GM23338 (cell line): ENCODE measurements at places on chromosomes 2 and 18.
A peak's percentile ranks its signal among the peaks of the same experiment; 100 is the strongest.

- no peaks in the 10 kb centered on the region for H3K27me3 ChIP-seq
- DNase-seq, result no peak
- no peak overlapping the region for H3K4me3 ChIP-seq
- H3K27ac ChIP-seq, result no peak overlapping the region
- H3K4me1 ChIP-seq, result no peaks in the 10 kb centered on the region
Observed at GRCh38 chr2:55880416-55881143, 43.0 kb downstream of the EFEMP1 start.

DNA sequence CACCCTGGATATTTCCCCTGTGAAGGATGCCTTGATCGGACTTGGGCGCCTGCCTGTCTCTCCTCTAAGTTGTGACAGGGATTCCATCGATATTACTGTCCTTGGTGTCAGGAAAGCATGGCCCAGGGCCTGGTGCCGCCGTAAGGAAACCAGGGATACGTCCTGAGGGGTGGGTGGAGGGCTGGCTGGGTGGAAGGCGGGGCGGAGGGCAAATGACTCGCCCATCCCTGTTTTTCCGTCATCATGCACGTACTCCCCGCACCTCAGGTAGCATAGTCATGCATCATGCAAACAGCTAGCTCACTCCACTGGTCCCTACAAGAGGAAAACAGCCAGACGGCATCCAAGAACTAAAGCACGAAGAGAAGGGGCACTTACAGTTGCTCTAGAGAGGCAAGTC lies 57.1 kb downstream of the PXDN start:
- H3K4me1 ChIP-seq, result no peaks in the 10 kb centered on the region
- DNase-seq, result no peak
- H3K36me3 ChIP-seq, result peaks cover 5% of the 10 kb centered on the region
- no peaks in the 10 kb centered on the region for H3K27me3 ChIP-seq
- H3K4me3 ChIP-seq, result no peak overlapping the region
- peak overlapping the region; percentile 72; the same call in 1 of the 2 replicates for H3K27ac ChIP-seq

- H3K27ac ChIP-seq, result no peak overlapping the region
- H3K36me3 ChIP-seq, result no peaks in the 10 kb centered on the region
- no peak for DNase-seq
- peaks cover 10% of the 10 kb centered on the region for H3K4me1 ChIP-seq
- no peak overlapping the region for H3K4me3 ChIP-seq
Observed at GRCh38 chr18:42977982-42978637, 137.4 kb downstream of the RIT2 start.

- no peaks in the 10 kb centered on the region for H3K36me3 ChIP-seq
- no peak for DNase-seq
- H3K27me3 ChIP-seq, result no peaks in the 10 kb centered on the region
Observed at GRCh38 chr2:134372141-134372540, 118.3 kb downstream of the MGAT5 start.

- no peaks in the 10 kb centered on the region for H3K36me3 ChIP-seq
- H3K4me1 ChIP-seq, result peaks cover 7% of the 10 kb centered on the region; the same call in 1 of the 2 replicates
- no peak overlapping the region for H3K4me3 ChIP-seq
- no peak overlapping the region for H3K27ac ChIP-seq
- H3K27me3 ChIP-seq, result no peaks in the 10 kb centered on the region
Observed at GRCh38 chr2:24380820-24381219, 20.5 kb upstream of the ITSN2 start.

DNA sequence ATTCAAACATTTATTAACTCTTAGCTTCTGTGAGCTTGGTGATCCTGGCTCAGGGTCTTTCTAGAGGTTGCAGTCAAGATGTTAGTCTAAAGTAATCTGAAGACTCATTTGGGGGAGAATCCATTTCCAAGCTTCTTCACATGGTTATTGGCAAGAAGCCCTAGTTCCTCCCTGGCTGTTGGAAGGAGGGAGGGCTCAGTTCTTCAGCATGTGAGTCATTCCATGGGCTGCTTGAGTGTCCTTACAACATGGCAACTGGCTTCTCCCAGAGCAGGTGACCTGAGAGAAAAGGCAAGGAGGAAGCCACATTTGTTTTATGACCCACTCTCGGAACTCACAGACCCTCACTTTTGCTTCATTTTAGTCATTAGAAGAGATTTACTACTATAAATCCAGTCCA lies 10.6 kb upstream of the C2orf74 start:
- no peak for DNase-seq
- H3K27me3 ChIP-seq, result no peaks in the 10 kb centered on the region
- no peaks in the 10 kb centered on the region for H3K4me1 ChIP-seq
- no peaks in the 10 kb centered on the region for H3K36me3 ChIP-seq
- no peak overlapping the region for H3K4me3 ChIP-seq
- H3K27ac ChIP-seq, result no peak overlapping the region
